Prostate gland (tissue), 2 donors: ENCODE measurements at places on chromosomes 6 and 20.
A peak's percentile ranks its signal among the peaks of the same experiment; 100 is the strongest.

GRCh38 chr6:5338177-5338960 lies 77.1 kb downstream of the FARS2 start:
- no peak for DNase-seq
- no peak overlapping the region for H3K27ac ChIP-seq
- no peaks in the 10 kb centered on the region for H3K36me3 ChIP-seq
- no peaks in the 10 kb centered on the region for H3K27me3 ChIP-seq
- H3K4me3 ChIP-seq = no peak overlapping the region

DNA sequence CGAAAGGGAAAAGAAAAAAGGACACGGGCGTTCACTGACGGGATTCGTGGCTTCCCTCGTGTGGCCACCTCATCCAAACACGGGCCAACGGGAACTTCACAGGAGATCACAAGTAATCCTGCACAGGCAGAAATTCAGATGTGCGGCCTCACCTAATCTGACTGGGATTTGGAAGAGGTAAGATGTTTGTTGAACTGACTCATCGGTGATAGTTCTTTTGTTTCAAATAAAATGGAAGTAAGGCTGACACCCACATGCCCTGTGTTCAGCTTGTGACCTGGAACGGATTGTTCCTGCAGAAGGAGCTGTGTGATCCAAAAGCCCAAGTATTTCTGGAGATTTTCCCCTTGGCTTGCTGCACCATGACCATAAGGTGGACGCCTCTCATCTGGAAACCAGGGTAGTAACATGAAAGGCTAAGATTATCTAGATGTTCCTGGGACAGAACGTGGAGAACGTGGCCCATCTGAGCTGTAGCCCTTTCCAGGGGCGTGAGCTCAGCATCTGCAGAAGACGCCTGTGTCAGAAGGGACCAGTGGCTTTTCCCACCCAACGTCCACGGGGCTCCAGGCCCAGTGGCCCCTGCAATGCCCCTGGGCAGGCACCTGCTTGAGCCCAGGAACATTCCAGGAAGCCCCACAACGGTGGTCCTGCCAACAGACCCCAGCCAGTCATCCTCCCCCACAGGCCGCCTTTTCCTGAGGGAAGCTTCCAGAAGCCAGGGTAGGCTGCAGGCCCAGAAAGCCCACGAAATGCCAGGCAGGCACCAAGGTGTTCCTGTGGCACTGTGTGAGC lies 39.7 kb downstream of the DLL1 start:
- no peak overlapping the region for H3K4me3 ChIP-seq
- no peak for DNase-seq
- H3K4me1 ChIP-seq = no peaks in the 10 kb centered on the region
- no peak overlapping the region for H3K27ac ChIP-seq
- H3K27me3 ChIP-seq = no peaks in the 10 kb centered on the region
- no peaks in the 10 kb centered on the region for H3K36me3 ChIP-seq

- H3K27ac ChIP-seq = peak overlapping the region; percentile 27
- no peak for DNase-seq
- no peaks in the 10 kb centered on the region for H3K36me3 ChIP-seq
- H3K4me1 ChIP-seq = no peaks in the 10 kb centered on the region
Measured at GRCh38 chr6:12293235-12293930, 3.2 kb downstream of the EDN1 start.

DNA sequence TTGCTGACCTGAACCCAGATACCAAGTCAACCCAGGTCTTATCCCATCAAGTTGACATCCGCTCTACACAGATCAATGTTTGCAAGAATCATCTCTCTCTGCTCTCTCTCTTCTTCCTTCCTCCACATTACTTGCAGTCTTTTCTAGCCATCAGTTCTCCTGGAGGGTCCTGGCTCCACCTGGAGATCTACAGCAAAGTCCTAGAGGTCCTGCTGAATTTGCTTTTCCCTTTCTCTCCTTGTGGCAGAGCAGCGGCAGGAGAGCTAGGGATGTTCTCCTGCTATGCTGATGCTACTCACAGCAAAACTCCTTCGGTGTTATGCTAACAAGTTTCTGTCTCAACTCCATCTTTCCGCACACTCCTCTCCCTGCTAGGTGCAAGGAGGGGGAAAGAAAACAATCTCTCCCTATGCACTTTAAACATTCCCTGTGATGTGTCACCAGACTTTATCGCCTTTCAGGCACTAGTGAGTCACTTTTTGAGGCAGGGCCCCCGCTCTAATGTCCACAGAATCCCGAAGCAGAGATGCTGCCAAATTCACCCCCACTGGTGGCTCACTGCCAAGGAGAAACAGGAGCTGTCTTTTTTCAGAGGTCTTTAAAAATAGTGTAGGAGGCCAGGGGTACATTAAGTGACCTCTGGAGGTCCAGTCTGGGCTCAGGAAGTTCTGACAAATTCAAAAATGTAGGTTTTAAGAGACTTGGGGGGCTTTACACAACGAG lies 62.6 kb downstream of the FAM50B start:
- no peak for DNase-seq
- H3K27ac ChIP-seq = peak overlapping the region; percentile 80
- H3K36me3 ChIP-seq = no peaks in the 10 kb centered on the region
- no peak overlapping the region for H3K4me3 ChIP-seq
- peaks cover 4% of the 10 kb centered on the region for H3K4me1 ChIP-seq

- H3K4me3 ChIP-seq = no peak overlapping the region
- no peak for DNase-seq
- no peaks in the 10 kb centered on the region for H3K36me3 ChIP-seq
- H3K4me1 ChIP-seq = no peaks in the 10 kb centered on the region
- H3K27me3 ChIP-seq = no peaks in the 10 kb centered on the region
- no peak overlapping the region for H3K27ac ChIP-seq
Measured at GRCh38 chr6:159259441-159260125, 90.4 kb downstream of the FNDC1 start.

DNA sequence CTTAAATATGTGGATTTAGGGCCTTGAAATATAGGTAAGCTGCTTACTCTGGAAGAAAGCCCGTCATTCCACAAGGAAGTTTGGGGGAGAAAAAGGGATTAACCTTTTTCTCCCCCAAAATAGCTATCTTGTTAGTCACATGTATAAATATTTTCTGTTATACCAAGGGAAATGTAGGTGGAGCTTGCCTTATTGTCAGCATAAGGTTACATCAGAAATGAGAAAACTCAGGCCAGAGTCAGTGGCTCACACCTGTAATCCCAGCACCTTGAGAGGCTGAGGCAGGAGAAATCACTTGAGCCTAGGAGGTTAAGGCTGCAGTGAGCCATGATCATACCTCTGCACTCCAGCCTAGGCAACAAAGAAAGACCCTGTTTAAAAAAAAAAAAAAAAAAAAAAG lies 129.9 kb downstream of the LRFN2 start:
- no peak for DNase-seq
- H3K36me3 ChIP-seq = no peaks in the 10 kb centered on the region
- no peaks in the 10 kb centered on the region for H3K27me3 ChIP-seq
- no peak overlapping the region for H3K27ac ChIP-seq
- no peak overlapping the region for H3K4me3 ChIP-seq

DNA sequence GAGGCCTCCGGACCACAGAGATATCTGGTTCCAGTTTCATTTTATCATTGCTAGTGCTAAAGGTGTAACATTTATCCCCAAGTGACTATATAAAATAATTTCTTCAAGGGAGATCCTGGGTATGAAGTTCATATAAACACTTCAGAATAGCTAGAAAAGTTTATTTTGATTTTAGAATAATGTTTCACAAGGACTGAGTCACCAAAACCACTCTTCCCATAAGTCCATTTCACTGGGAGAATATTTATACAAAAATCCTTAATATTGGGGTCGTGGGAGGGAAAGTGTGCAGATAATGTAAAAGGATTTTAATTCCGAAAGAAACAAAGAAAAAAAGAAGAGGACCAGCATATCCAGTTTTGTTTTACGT lies 128.1 kb downstream of the ISM1 start:
- no peaks in the 10 kb centered on the region for H3K36me3 ChIP-seq
- no peak overlapping the region for H3K4me3 ChIP-seq
- H3K27ac ChIP-seq = no peak overlapping the region
- no peak for DNase-seq
- H3K4me1 ChIP-seq = no peaks in the 10 kb centered on the region

- H3K27ac ChIP-seq = no peak overlapping the region
- no peaks in the 10 kb centered on the region for H3K36me3 ChIP-seq
- no peaks in the 10 kb centered on the region for H3K4me1 ChIP-seq
- DNase-seq = no peak
- H3K27me3 ChIP-seq = no peaks in the 10 kb centered on the region
Measured at GRCh38 chr20:3380228-3381070, 27.0 kb downstream of the DNAAF9 start.

DNA sequence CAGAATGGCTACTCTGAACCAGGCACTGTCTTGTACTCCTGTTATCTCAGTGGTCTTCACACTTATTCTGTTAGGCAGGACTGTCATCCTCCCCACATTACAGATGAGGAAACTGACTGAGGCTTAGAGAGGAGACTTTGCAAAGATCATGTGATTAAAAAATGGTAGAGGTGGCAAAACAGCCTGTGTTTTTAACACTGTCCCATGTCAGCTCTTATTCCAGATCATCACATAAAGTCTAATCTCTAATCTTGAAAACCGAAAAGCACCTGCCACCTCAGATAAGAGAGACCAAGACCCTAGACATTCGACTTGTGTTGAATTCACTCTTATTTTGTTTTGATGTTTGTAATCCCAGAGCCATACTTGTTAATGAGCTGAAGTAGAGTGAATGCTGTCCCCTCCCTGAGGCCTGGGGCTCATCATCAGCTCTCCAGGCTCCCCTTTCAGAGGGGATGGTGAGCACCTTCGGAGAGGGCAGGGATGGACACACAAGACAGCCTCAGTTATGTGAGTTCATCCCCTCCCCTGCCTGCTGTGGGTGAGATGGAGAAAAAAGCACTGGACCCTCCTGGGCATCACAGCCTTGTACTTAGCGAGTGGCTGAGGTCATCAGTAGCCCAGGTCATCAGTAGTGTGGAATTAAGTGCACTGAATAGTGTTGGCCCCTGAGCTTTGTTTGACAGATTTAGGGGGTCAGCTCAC lies 30.6 kb downstream of the MTHFD1L start:
- DNase-seq = no peak
- H3K27me3 ChIP-seq = no peaks in the 10 kb centered on the region
- H3K4me3 ChIP-seq = no peak overlapping the region
- H3K36me3 ChIP-seq = no peaks in the 10 kb centered on the region

GRCh38 chr6:139308286-139308916 lies 16.6 kb upstream of the TXLNB start:
- no peak for DNase-seq
- no peaks in the 10 kb centered on the region for H3K27me3 ChIP-seq
- no peaks in the 10 kb centered on the region for H3K36me3 ChIP-seq
- H3K27ac ChIP-seq = no peak overlapping the region
- no peaks in the 10 kb centered on the region for H3K4me1 ChIP-seq

GRCh38 chr6:117951783-117952182 lies 44.7 kb downstream of the SLC35F1 start:
- H3K27ac ChIP-seq = no peak overlapping the region
- no peak overlapping the region for H3K4me3 ChIP-seq
- no peak for DNase-seq
- no peaks in the 10 kb centered on the region for H3K4me1 ChIP-seq

- peaks cover under 1% of the 10 kb centered on the region for H3K4me1 ChIP-seq
- H3K27me3 ChIP-seq = no peaks in the 10 kb centered on the region
- peaks cover 3% of the 10 kb centered on the region for H3K36me3 ChIP-seq
- DNase-seq = no peak
- no peak overlapping the region for H3K27ac ChIP-seq
Measured at GRCh38 chr6:3280091-3280490, 21.3 kb downstream of the PSMG4 start.

GRCh38 chr6:46263707-46264086 lies 92.9 kb upstream of the ENPP5 start:
- no peaks in the 10 kb centered on the region for H3K4me1 ChIP-seq
- H3K4me3 ChIP-seq = no peak overlapping the region
- no peak for DNase-seq
- no peaks in the 10 kb centered on the region for H3K27me3 ChIP-seq

DNA sequence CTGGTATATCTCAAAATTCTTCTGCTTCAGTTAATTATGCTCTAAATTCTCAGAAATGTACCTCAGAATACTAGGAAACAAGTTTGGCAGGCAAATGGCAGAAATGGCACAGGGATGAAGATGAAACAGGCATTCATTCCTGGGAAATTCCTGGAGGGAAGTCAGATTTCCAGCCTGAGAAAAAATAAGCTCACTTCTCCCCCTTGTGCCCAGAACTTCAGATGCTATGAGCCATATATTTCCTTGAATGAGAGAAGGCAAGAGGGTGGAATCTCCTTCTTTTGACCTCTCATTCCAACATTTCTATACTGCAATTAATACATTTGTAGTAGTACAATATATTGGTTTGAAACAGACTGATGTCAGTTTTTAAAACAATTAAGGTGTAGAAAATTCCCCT lies 22.8 kb downstream of the RGS17 start:
- DNase-seq = no peak
- H3K27ac ChIP-seq = no peak overlapping the region
- H3K4me3 ChIP-seq = no peak overlapping the region
- no peaks in the 10 kb centered on the region for H3K27me3 ChIP-seq
- no peaks in the 10 kb centered on the region for H3K4me1 ChIP-seq

GRCh38 chr20:62134735-62135231 lies 8.4 kb downstream of the PSMA7 start:
- no peak overlapping the region for H3K27ac ChIP-seq
- no peaks in the 10 kb centered on the region for H3K4me1 ChIP-seq
- DNase-seq = no peak
- H3K36me3 ChIP-seq = peaks cover 47% of the 10 kb centered on the region
- no peaks in the 10 kb centered on the region for H3K27me3 ChIP-seq
- H3K4me3 ChIP-seq = no peak overlapping the region

- H3K4me1 ChIP-seq = no peaks in the 10 kb centered on the region
- H3K36me3 ChIP-seq = no peaks in the 10 kb centered on the region
- H3K4me3 ChIP-seq = no peak overlapping the region
- no peak for DNase-seq
Measured at GRCh38 chr6:166494757-166495486, 91.6 kb downstream of the RAMACL start.

- H3K4me3 ChIP-seq = peak overlapping the region; percentile 34
- H3K27me3 ChIP-seq = no peaks in the 10 kb centered on the region
- peak; percentile 21 for DNase-seq
- no peaks in the 10 kb centered on the region for H3K4me1 ChIP-seq
Measured at GRCh38 chr20:1185790-1186334, 1.1 kb upstream of the TMEM74B start.

DNA sequence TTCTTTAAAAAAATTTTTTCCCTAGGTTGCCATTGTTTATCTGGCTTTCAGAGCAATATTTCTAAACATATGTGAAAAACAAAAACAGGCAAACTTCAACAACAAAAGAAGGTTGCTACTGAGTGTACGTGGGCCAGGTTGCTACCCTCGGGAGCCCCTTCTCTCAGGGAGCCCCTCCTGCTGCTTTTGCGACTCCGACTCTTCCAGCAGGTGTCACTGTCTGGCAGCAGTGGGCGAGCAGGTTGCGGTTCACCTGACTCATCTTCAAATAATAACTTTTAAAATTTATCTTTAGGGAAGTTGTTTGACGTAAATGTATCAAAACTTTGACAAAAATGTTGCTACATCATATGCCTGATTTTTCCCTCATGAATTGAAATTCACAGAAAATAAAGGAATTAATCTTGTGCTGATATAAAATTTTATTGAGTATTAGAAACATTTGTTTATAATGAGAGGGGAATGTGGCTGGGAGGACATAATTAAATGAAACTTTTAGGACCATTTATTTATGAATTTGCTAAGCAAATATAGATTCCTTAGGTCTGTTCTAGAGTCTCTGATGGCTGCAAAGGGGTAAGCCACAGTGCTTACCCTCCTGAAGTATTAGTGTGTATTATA lies 138.8 kb downstream of the HIVEP1 start:
- H3K36me3 ChIP-seq = no peaks in the 10 kb centered on the region
- peak; percentile 21 for DNase-seq
- no peak overlapping the region for H3K27ac ChIP-seq
- no peak overlapping the region for H3K4me3 ChIP-seq
- no peaks in the 10 kb centered on the region for H3K27me3 ChIP-seq
